ENCODE measurements at places on chromosomes 11 and 22. TPM values are rescaled to one million over a fixed set of nuclear protein-coding genes. Genes with fewer than 3 reads are reported as not detected.

Gene BTG4
- total RNA-seq = not detected

Gene OR2D2
- total RNA-seq = not detected

Gene SLC5A1
- not detected for total RNA-seq

Gene TMEM126B
- 52.0 TPM for total RNA-seq

Gene BEST1
- total RNA-seq = not detected
